ENCODE measurements at places on chromosomes 6 and 20.

DNA sequence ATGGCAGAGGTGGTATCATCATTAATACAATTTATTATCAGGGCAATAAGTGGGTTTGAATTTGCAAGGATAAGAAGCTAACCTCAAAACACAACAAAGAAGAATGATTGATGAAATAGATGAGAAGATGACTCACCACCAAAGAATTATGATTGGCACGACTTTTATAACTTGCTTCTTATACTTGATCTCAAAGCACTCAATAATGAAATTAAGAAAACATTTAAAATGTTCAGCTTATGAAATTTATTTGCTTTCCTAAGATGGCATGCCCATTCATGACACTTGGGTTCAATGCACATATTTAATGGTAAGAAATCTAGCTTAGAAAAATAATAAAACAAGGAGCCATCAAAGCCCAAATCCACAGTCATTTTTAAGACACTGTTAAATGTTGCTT lies 477.5 kb downstream of the GJA1 start:
- no peak for DNase-seq

- no peak for DNase-seq
Observed at GRCh38 chr6:131692031-131692430, 9.2 kb downstream of the OR2A4 start.

GRCh38 chr6:155319902-155320301 lies 5.6 kb upstream of the TFB1M start:
- no peak for DNase-seq

GRCh38 chr20:38179846-38180245 lies 14.8 kb upstream of the TGM2 start:
- DNase-seq, result no peak

- DNase-seq, result peak; percentile 29
Observed at GRCh38 chr6:108115598-108116058, 41.1 kb upstream of the OSTM1 start.

DNA sequence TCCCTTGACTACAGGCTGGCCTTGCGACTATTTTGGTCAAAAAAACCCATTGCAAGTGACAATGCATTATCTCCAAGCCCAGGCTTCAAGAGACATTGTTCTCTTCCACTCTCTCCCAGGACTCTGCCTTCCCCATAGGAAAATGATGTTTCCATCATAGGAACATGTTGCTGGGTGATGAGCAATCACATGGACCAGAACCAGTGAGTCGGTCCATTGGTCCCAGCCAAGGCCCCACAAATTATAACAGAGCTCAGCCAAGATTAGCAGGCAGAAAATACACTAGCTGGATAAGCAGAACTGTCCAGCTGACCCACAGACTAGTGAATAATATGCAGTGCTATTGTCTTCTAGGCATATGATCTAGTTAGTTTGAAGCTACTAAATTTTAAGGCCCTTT lies 27.4 kb downstream of the TENT5A start:
- DNase-seq, result no peak

DNA sequence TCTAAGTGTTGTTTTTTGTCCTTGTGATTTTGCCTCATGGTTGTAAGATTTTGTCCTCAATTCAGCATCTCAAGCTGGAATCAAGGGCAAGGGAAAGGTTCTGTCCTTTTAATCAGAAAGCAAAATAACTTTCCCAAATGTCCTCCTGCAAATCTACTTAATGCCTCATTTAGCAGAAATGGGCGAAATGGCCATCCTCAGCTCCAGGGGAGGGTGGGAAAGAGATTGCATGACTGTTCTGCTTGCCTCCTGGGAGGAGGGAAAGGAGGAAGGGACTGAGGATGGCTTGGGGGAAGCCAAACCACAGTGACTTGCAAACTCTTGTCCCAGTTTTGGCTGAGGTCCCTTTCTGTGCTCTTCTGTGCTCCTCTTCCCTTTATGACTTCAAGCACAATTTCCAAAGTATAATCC lies 43.4 kb downstream of the TNFAIP3 start:
- DNase-seq, result no peak

- DNase-seq, result no peak
Observed at GRCh38 chr6:159109391-159109790, 59.8 kb upstream of the FNDC1 start.

GRCh38 chr6:142932889-142933288 lies 12.1 kb downstream of the HIVEP2 start:
- DNase-seq, result no peak

GRCh38 chr6:81640891-81641290 lies 111.6 kb downstream of the TENT5A start:
- no peak for DNase-seq

- DNase-seq, result peak; percentile 70
Observed at GRCh38 chr20:20452254-20452676, 84.4 kb downstream of the INSM1 start.

DNA sequence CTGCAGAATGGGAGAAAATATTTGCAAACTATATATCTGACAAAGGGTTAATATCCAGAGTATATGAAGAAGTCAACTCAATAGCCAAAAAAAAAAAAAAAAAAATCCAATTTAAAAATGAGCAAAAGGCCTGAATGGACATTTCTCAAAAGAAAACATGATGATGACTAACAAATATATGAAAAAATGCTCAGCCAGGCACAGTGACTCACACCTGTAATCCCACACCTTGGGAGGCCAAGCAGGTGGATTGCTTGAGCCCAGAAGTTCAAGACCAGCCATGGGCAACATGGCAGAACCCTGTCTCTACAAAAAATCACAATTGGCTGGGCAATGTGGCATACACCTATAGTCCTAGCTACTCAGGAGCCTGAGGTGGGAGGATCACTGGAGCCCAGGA lies 2.1 kb upstream of the ECHDC1 start:
- no peak for DNase-seq

DNA sequence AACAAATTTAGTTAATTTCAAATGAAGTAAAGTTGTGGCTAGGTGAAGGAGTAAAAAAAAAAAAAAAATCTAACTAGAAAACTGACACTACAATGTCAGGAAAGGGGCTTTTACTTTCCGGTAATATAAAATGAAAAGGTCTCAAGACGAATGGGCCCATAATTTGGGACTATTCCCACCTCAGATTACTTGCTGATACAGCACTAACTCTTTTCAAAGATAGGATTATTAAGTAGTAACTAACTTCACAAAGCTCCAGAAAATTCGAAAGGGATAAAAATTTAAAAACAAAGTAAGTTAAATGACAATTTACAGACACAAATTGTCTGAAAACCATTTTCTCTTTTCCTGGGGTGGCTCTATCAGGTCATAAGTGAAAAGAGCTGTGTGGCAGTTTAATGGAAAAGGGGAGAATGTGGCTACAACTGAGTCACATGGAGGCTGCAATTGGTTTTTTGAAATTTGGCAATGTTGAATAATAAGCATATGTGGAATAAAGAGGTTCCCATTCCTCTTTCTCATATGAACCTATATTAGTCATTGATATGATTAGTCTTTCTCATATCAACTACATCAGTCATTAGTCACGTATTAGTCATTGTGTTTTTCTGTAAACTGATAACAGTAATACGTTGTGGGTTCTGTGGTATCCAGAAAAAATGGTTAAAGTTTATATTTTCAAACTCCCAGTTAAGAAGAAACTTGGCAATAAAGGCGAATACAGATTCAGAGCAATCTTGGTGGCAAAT lies 78.0 kb downstream of the RWDD2A start:
- no peak for DNase-seq

GRCh38 chr6:18246205-18246604 lies 18.1 kb downstream of the DEK start:
- no peak for DNase-seq

- DNase-seq, result no peak
Observed at GRCh38 chr6:169161572-169162167, 92.0 kb downstream of the THBS2 start.

DNA sequence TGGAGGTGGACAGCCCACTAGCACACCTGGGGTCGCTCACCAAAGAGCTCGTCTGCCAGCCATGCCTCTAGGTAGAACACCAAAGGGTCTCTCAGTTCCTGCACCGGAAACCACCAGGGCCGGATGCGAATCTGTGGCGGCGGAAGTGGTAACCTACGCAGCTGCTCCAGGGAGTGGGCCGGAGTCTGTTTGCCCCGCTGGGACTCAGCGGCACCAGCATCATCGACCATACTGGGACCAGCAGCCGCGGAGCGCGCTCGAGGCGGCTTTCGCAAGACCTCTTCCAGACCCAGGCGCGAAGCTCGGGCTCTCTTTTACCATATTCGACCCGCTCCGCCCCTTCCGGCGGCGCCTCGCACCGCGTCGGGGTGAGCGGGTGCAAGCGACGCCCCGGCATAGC lies at the start of gene OOEP:
TSS of gene OOEP (minus strand) at position 335 of the 400 bp plus-strand sequence. CDS start at position 230, 105 bp downstream.
- DNase-seq, result no peak

- DNase-seq, result no peak
Observed at GRCh38 chr20:4161401-4162251, 146.3 kb upstream of the RNF24 start.

DNA sequence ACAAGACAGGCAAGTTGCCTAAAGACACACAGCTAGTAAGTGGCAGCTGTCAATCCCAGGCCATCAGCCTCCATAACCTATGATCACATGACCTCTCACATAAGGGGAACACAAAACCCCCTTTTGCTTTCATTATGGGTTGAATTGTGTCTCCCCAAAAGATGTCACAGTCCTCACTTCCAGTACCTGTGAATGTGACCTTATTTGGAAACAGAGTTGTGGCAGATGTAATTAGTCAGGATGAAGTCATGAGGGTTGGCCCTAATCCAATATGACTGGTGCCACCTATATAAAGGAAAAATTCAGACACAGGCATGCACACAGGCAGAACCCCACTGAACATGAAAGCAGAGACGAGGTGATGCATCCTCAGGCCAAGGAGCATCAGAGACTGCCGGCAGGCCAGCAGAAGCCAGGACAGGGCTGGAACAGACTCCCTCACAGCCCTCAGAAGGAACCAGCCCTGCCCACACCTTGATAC lies 33.6 kb downstream of the GFOD1 start:
- peak; percentile 44 for DNase-seq

GRCh38 chr20:251354-251753 lies 6.2 kb upstream of the DEFB132 start:
- DNase-seq, result no peak

- no peak for DNase-seq
Observed at GRCh38 chr6:14792118-14792955, 453.5 kb upstream of the JARID2 start.
